ENCODE measurements at places on chromosomes 12 and 14. TPM values are rescaled to one million over a fixed set of nuclear protein-coding genes. Genes with fewer than 3 reads are reported as not detected.

The LRTM2 gene
- total RNA-seq: not detected

The CD163 gene
- not detected for total RNA-seq

The ZDHHC22 gene
- total RNA-seq: not detected

The NGB gene
- not detected for total RNA-seq

The DPY19L2 gene
- total RNA-seq: 2.3 TPM

The TAS2R19 gene
- total RNA-seq: 4.5 TPM

The SLC7A8 gene
- total RNA-seq: 14.7 TPM

The RFX4 gene
- not detected for total RNA-seq

The CFAP54 gene
- total RNA-seq: 3.1 TPM

The KCNH5 gene
- total RNA-seq: 2.3 TPM

The PPFIBP1 gene
- 64.7 TPM for total RNA-seq

The BLOC1S1 gene
- 118 TPM for total RNA-seq

The LRRK2 gene
- total RNA-seq: 15.3 TPM

The SBNO1 gene
- total RNA-seq: 23.7 TPM

The GPR84 gene
- total RNA-seq: not detected

The IFNG-AS1 gene
- not detected for total RNA-seq

The SIRT4 gene
- 1.9 TPM for total RNA-seq

The ADAMTS20 gene
- not detected for total RNA-seq

The AVPR1A gene
- not detected for total RNA-seq
